ENCODE measurements at places on chromosomes 3 and 15.

DNA sequence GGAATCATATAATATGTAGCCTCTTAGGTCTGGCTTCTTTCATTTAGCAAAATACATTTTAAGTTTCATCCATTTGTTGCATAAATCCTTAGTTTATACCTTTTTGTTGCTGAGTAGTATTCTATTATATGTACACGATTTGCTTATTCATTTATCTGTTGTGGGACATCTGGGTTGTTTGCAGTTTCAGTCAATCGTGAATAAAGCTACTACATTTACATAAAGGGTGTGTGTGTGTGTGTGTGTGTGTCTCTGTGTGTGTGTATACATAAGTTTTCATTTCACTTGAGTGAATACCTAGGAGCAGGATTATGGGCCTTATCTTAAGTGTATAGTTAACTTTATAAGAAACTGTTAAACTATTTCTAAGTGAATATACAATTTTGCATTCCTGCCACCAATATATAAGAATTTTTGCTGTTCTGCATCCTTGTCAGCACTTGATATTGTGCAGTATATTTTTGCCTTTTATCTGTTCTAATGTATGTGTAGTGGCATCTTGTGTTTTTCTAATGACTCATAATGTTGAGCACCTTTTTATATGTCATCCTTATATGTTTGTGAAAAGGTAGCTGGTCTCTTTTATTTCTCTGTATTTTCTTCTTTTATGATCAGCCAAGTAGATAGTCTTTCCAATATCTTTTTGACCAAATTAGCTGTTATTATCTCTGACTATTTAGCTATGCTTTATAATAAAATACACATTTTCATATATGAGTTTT is 55.0 kb downstream of the GLCE start:
- DNase-seq, result no peak
- H3K4me1 ChIP-seq, result no peaks in the 10 kb centered on the region
- no peaks in the 10 kb centered on the region for H3K27me3 ChIP-seq
- H3K36me3 ChIP-seq, result no peaks in the 10 kb centered on the region

- H3K4me3 ChIP-seq, result no peak overlapping the region
- DNase-seq, result no peak
- H3K4me1 ChIP-seq, result no peaks in the 10 kb centered on the region
- H3K36me3 ChIP-seq, result peaks cover 8% of the 10 kb centered on the region
These were observed 235.6 kb upstream of the TGFBR2 start for GRCh38 chr3:30370681-30371271.

DNA sequence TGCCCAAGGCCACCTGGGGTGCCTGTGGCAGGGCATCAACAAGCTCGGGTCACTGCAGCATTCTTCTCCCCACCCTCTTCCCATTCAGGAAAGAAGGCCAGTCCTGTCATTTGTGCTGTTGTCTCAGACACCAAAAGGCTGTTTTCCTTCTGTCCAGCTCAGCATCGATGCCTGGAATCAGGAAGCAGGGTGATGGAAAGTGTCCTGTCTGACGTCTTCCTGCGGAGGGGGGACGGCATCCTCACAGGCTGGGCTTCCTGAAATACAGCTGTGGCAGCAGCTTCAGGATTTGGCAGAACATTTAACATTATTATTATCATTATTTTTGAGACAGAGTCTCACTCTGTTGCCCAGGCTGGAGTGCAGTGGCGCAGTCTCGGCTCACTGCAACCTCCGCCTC is 33.0 kb upstream of the ANKDD1A start:
- no peak overlapping the region for H3K4me3 ChIP-seq
- no peaks in the 10 kb centered on the region for H3K36me3 ChIP-seq
- no peaks in the 10 kb centered on the region for H3K27me3 ChIP-seq
- no peak for DNase-seq
- H3K27ac ChIP-seq, result no peak overlapping the region
- H3K4me1 ChIP-seq, result peaks cover 65% of the 10 kb centered on the region

GRCh38 chr3:125434582-125435011 is 59.5 kb upstream of the ZNF148 start:
- peaks cover 11% of the 10 kb centered on the region for H3K4me1 ChIP-seq
- no peaks in the 10 kb centered on the region for H3K36me3 ChIP-seq
- no peak overlapping the region for H3K4me3 ChIP-seq
- no peak for DNase-seq
- no peak overlapping the region for H3K27ac ChIP-seq

GRCh38 chr3:2872884-2873283 is 237.3 kb downstream of the IL5RA start:
- H3K4me1 ChIP-seq, result no peaks in the 10 kb centered on the region
- peaks cover 2% of the 10 kb centered on the region for H3K27me3 ChIP-seq
- no peak for DNase-seq
- no peaks in the 10 kb centered on the region for H3K36me3 ChIP-seq
- no peak overlapping the region for H3K27ac ChIP-seq

DNA sequence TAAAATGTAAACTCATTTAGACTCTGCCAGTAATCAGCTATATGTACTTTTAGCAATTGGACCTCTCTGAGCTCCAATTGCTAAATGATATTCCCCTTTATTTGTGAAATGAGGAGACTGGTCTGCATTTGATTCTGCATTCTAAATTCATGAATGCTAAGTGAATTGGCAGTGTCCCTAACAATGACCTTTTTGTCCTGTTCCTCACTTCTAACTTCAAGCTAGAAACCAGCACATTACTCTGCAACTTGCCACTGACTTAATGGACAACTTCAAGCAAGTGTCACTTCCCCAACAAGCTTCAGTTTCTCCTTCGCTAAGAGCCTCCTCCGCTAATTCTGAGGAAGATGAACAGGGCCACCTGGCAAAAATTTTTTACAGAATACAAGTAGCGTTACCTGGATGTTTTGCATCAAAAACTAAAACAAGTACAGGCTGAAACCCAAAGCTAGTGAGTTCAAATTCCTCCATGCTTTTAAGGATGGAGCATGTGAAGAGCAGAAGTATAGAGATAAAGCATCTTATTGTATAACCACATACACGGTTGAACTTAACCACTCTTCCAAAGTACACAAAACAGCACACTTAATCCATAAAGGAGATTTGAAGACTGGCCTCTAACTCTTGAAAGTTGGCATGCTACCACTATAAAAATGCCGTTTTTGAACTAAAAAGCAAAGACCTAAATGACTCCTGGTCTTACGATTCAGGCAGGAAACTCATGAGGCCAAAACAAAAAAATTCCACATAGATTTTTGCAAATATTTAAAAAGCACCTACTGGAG is 207.6 kb downstream of the MAGI1 start:
- no peak overlapping the region for H3K4me3 ChIP-seq
- no peaks in the 10 kb centered on the region for H3K27me3 ChIP-seq
- no peak overlapping the region for H3K27ac ChIP-seq
- H3K4me1 ChIP-seq, result no peaks in the 10 kb centered on the region
- no peaks in the 10 kb centered on the region for H3K36me3 ChIP-seq

DNA sequence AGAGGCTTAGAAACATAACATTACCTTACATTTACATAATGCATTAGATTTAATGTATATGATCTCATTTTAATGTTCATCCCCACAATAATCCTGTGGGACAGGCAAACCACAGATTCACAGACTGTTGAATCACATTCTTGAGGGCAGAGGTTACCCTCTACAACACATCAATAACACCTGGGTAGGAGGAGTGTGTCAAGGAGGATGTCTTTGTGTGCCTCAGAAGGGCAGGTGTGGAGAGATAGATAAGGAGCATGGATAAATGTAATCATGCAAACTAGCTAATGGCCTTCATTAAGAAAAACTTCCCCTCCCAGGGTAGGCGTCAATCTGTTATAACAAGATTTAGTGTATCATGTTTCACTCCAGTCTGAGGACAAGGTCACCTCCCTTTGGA is 12.9 kb upstream of the MB21D2 start:
- H3K27me3 ChIP-seq, result no peaks in the 10 kb centered on the region
- H3K4me1 ChIP-seq, result peaks cover 9% of the 10 kb centered on the region
- no peaks in the 10 kb centered on the region for H3K36me3 ChIP-seq
- H3K27ac ChIP-seq, result no peak overlapping the region

DNA sequence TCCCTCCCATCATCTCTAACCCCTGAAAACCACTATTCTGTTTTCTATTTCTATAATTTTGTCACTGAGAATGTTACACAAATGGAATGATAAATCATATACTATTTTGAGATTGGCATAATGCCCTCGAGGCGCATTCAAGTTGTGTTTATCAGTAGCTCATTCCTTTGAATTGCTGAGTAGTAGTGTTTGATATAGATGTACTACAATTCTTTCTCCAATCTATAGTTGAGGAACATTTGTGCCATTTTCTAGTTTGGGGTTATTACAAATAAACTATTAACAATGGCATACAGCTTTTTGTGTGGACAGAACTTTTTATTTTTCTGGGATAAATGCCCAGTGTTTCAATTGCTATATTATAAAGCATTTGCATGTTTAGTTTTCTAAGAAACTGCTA is 86.0 kb downstream of the CCR1 start:
- peaks cover 12% of the 10 kb centered on the region for H3K36me3 ChIP-seq
- no peak for DNase-seq
- H3K4me3 ChIP-seq, result no peak overlapping the region
- peaks cover 58% of the 10 kb centered on the region for H3K27me3 ChIP-seq
- H3K27ac ChIP-seq, result no peak overlapping the region

All from activated CD4-positive, alpha-beta memory T cell treated with anti-CD3 and anti-CD28 coated beads, Interleukin-2, amount 10 ng/mL, durations not matched to agents 7 days and 5 days (primary cell).